GM19239 (cell line): ENCODE measurements at places on chromosomes 1 and 21.

GRCh38 chr1:79322511-79323027 is 316.0 kb upstream of the ADGRL4 start:
- no peak for DNase-seq

DNA sequence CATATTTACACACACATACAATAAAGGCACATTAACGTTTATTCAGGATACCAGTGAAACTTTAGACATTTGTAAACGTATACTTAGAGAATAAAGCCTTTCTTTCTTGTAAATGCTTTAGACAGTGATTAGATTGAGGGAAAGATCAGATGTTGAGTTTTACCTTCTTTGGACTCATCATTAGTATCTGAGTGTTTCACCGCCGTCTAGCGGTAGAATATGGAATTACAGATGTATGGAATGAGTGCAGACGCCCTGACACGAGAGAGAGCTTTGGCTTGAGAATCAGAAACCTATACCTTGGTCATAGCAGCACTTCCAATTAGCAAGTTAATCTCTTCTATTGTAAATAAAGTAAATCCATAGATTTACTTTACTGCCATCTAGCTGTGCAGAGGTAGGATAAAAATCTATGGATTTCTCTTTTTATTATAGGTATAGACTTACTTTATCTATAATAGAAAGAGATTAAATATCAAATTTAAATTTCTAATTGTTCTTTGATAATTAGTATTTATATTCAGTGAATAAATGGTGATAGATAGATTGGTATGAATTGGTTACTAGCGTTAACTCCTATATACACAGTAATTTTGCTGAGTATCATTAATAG is 12.6 kb downstream of the FLG2 start:
- DNase-seq, result peak; percentile 10

- no peak for DNase-seq
These were observed 742 bp downstream of the P3H1 start for GRCh38 chr1:42765832-42766740.

DNA sequence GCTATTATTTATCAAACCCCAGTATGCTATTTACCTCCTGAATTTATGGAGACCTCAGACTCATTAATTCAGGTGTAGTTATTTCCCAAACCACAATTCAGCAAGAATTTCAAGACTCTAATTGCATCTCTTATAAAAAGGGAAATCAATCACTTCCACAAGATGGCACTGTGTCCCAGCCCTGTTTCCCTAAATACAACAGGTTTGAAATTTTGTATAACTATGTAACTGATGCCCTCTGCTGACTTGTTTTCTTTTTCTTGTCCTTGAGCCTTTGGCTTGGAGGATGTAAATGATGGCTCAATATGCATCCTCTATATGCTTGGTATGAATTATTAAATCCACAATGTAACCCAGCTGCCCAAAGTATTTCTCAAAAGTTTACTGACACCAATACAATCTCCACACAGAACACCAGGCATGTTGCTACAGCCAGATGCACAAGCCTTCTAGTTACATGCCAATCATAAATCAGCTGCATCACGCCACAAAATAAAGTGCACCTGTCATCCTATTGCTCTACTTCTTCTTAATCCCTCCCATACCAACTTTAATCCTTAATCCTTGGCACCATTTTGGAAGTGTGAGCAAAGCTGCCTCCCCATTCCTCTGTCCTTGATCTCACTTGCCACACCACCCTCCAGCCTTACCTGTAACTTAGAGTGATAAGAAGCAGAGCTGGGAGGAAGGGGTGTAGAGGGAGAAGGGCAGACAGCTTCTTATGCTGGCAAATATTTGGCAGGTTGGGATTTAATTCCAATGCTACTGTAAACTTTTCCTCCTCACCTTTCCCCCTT is 9.0 kb downstream of the C1orf105 start:
- no peak for DNase-seq

DNA sequence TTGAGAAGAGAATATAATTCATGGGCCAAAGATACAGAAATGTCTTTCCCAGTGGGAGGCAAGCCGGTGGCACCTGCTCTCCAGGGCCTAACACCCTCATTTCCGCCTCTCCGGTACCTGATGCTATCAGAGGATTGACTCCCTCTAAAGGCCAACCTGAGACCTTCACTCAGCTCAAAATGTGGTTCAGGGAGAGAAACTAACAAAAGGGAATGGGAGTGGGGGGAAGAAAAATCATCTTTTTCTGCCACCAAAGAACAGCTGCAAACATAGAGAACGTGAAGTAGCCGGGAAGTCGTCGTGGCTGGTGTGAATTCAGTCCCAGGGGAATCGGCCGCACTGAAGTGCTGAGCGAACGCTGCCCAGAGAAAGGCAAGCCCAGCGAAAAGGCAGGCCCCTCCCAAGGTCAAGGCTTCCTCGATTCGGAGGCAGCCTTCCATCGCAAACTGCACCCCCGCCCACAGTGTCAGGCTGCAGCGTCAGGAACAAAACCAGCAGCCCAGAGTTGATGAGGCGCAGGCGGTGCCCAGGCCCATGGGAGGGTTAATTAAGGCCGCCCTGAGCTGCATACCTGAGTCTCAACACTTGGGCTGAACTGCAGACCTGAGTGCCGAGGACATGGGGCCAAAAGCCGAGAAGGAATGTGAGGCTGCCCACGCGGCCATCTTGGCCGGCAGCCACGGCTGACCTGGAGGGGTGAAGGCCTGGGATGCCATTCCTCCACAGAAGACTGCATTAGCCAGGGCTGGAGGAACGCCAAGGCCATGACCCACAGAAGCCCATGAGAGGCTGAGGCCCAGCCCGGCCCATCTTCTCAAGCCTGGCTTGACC is 160.2 kb downstream of the PSMG1 start:
- DNase-seq, result no peak
